ENCODE measurements at places on chromosomes 16 and 17. TPM values are rescaled to one million over a fixed set of nuclear protein-coding genes. Genes with fewer than 3 reads are reported as not detected.

- no peak for DNase-seq
Observed at GRCh38 chr17:67068999-67069398, 24.6 kb downstream of the CACNG1 start.

DNA sequence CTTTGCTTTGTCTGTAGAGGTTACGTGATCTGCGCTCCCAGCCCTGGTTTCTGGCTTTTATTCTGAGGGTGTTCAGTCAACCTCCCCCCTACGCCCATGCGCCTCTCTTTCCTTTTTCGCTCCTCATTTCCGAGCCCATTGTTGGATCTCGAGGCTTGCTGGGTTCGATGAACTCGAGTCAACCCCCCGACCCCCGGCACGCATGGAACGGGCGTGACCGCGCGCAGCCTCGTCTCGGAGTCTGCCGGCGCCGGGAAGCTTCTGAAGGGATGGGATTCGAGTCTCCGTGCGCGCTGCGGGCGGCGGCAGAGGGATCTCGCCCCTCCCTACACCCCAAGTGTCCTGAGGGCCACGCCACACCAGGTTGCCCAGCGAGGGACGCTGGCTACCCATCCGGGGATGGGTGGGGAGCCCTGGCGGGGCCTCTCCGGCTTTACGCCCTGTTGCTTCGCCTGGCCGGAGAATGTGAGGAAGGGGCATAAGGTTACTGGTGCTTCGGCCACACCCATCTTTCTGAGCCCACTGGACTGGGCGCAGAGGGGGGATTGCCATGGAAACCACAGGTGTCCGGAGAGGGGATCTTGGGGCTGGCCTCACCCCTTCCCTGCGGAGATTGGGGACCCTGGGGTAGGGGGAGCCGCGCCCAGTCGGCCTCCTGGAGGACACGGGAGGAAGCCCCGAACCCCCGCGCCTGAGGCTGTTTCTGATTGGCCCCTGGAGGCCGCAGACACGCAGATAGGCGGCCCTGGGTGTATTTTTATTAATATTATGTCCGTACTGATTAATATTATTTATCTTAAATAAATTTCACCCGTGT lies 1.8 kb downstream of the MAPT start:
- no peak for DNase-seq

GRCh38 chr17:83185023-83186002 lies 105.9 kb downstream of the METRNL start:
- no peak for DNase-seq

- DNase-seq, result peak; percentile 86
Observed at GRCh38 chr17:44906010-44906646, 6.9 kb upstream of the EFTUD2 start.

GRCh38 chr17:55023626-55024025 lies 55.1 kb downstream of the STXBP4 start:
- DNase-seq, result peak; percentile 45

DNA sequence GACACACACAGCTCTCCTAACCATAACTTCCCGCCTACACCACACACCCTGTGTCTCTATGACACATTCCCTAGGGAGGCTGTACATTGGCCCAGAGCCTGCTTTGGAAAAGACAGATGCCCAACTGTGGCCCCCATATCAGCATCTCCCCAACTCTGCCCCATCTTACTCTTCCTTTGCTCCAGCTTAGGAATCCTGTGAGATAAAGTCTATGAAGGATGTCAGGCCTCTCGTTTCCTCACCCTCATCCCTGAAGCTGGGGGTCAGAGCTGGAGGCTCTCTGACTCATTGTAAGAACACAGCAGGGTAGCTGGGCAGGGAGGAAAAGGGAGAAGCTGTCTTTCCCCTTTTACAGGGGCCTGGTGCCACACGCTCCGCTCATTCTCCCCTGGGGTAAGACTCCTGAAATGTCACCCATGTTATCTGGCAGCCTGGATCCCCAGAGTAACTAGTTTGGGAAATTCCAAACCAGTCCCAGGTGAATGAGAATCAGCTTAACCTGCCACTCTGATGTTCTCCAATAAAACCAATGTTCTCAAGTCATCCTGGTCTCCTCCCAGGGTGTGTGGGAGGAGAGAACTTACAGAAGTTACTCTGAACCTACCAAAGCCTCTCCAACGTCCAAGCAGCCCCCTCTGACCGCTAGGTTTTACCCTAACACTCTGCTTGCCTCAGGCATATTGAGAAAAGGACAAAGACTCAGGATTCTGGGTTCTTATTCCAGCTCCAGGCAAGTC lies 2.8 kb downstream of the RAPGEFL1 start:
- peak; percentile 44 for DNase-seq

Gene KRTAP2-1
- total RNA-seq, result not detected

GRCh38 chr16:8481810-8482209 lies 108.5 kb downstream of the TMEM114 start:
- no peak for DNase-seq

GRCh38 chr16:53866520-53866919 lies 162.6 kb downstream of the FTO start:
- DNase-seq, result no peak

Gene RPH3AL
- 2.8 TPM for total RNA-seq

DNA sequence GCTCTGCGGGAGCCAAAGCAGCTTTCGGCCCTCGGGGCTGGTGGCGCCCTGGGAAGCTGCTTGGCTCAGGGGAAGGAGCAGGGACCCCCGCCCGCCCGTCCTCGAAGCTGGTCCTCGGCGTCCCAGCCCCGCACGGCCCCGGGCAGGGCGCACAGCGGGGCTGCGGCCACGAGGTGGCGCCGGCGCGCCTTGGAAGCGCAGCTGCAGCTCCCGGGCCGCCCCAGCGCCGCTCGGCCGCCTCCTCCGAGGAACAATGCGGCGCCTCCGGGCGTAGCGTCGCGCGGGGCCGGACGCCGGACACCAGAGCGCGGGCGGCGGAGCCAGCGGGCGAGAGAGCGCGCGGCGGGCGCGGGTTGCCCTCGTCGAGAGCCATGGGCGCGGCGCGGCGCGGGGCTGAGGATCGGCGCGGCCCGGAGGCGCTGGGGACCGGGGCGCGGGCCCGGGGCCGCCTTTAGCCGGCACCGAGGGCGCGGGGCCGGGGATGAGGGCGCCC lies at the start of gene MGAT5B:
Gene MGAT5B, plus strand, starts transcription at position 229 of the 493 bp plus-strand sequence. CDS start 626 bp downstream, outside the sequence.
- peak; percentile 53 for DNase-seq

Gene TGFB1I1
- 153 TPM for total RNA-seq

DNA sequence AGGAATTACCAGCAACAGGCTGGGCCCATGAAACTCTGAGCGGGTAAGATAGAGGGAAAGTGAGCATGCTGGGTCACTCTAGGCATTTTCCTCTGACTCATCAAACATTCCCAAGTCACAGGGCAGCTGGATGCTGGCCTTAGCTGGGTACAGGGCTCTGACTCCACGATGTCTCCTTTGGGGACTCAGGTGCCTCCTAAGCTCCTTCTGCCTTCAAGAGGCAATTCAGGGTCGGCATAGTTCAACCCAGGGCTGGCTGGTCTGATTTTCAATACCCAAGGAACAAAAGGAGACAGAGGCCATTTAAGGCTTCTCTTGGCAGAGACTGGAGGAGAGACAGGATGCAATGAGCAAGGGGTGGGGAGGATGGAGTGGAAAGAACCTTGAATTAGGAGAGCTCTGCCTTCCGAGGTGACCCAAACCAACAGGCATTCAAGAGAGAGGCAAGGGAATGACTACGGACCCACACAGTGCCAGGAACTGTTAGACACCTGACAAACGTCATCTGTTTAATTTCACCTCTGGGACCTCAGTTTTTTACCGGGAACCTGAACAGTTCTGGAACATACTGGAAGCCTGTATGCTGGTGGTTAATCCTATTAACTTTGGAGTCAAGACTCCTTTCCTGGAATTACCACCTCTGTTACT lies 910 bp downstream of the WBP2 start:
- peak; percentile 62 for DNase-seq

Gene APOBR
- not detected for total RNA-seq

DNA sequence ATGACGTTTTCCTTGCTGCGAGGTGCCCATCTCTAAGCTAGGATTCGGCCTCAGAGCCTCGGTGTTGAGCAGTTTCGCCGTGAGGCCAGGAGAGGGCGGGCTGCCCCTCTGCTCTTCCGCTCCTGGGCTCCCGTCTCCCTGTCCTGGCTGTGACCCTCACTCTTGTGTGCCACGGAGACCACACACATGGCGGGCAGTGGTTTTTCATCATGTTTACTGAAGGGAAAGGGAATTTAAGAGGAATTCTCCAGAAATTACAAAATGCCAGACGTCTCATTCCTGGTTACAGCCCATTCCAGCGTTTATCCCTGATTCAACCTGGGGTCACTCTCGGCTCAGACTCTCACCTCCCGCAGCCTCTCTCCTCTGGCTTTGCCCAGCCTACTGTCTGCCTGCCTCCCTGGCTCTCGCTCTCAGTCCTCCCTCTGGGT lies 96.8 kb upstream of the ELAC2 start:
- DNase-seq, result peak; percentile 20

DNA sequence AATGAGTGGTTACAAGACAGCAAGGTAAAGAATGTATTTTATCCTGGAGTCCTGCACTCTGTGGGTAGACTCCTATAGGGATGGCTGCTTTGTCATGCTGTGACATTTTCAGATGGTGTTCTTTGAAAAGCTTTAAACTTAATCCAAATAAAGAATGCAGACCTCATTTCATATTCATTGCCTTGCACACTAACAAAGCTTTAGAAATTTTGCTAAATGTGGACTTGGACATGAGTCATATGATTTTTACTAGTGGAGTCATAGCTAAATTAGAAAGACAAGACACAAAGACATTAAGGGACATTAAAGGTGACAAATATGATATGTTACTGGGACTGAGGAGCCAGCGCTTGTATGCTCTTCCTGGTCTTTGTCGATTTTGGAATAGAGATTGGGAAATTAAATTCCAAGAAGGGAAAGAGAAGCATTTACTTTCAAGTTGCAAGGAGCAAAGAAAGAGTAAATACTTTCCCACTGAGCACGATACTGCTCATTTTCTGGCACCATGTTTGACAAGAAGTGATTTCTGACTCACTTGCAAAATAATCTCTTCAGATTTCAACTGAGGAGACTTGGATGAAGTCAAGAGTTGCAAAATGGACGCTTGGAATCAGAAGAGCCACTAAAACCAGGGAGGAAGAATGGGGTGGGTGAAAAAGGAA lies 152.9 kb upstream of the MYOCD start:
- peak; percentile 63 for DNase-seq

DNA sequence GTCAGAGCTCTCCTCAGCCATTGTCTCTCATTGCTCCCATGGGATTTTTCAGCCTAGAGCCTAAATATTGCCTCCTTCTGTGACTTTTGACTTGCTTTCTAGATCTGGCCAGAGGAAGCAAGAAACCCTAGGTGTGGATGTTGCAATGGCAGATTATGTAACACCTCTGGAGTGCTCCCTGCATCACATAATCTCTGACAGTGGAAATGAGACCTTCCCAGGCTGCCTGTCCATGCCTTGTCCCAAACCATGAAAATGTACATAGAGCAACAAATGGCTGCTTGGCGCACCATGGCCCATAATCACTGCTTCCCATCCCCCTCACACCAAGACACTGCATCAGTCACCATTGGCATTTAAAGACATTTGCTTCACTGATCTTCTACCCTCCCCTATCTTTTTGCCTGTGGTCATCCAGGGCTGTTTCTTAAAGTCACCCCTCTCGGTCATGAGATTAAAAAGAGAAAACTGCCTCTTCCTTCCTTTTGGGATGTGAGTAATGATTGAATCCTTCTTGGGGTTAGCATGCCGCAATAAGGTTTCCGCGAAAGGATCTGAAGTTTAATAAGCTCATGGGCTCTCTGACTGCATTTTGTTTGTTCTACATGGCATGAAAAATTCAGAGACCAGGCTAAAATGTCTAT lies 34.2 kb upstream of the CCL2 start:
- DNase-seq, result no peak

GRCh38 chr17:34609210-34609609 lies 29.8 kb downstream of the TMEM132E start:
- no peak for DNase-seq

DNA sequence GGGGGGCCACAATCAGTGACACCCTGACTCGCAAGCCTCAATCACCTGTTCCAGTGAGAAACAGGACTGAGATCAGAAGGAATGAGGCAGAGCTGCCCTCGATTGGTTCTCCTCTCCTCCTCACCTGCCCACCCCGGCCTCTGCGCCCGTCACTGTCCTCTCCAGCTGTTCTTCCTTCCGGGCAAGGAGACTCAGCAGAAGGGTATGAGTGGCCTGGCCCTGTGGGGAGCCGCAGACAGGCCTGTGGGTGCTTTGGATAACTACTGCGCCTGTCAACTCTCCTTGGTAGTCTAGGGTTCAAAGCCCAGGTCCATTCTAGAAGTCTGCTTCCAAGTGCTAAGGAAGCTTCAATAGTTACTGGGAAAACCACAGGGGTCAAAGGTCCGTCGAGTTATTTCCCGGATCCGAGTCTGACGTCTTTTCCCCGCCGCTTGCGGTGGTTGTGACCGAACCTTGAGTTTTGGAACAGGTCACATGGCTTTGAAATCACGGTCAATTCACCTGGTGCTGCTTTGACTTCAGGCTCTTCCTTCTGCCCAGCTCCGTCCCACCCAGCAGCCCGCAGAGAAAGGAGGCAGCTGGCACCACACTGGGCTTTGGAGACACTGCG lies 8.3 kb downstream of the CARD14 start:
- no peak for DNase-seq

- peak; percentile 51 for DNase-seq
Observed at GRCh38 chr17:64174686-64175456, 44.9 kb upstream of the ERN1 start.

DNA sequence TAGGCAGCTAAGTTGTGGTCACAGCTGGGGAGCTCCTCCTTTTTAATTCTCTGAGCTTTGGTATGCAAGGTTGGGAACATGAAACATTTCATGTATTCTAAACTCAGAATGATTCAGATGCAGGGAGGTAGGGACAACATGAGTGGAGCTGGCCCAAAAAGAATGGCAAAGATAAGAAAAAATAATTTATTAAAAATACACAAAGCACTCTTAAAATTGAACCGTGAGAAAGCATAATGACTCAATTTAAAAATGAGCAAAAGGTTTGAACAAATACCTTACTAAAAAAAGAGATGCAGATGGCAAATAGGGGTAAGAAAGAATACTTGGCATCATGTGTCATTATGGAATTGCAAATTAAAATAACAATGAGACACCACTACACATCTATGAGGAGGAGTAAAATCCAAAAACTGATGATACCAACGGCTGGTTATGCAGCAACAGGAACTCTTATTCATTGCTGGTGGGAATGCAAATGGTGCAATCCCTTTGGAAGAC lies 175.6 kb upstream of the IRX3 start:
- DNase-seq, result peak; percentile 60

GRCh38 chr17:56808503-56808902 lies 25.2 kb downstream of the C17orf67 start:
- DNase-seq, result no peak

GRCh38 chr16:53216798-53217197 lies 162.0 kb downstream of the CHD9 start:
- no peak for DNase-seq

Gene SPIRE2
- 1.7 TPM for total RNA-seq

GRCh38 chr16:48628359-48628985 lies 18.5 kb upstream of the N4BP1 start:
- no peak for DNase-seq

Gene OTOA
- total RNA-seq, result not detected

Data from HFFc6 (cell line).